ENCODE measurements at places on chromosomes 2 and 18. TPM values are rescaled to one million over a fixed set of nuclear protein-coding genes. Genes with fewer than 3 reads are reported as not detected.
A peak's percentile ranks its signal among the peaks of the same experiment; 100 is the strongest.

GRCh38 chr2:151946899-151947812, 118.9 kb upstream of the ARL5A start:
- H3K27ac ChIP-seq = no peak overlapping the region
- no peaks in the 10 kb centered on the region for H3K36me3 ChIP-seq
- peak; percentile 12 for DNase-seq
- H3K4me3 ChIP-seq = peak overlapping the region; percentile 10
- H3K4me1 ChIP-seq = no peaks in the 10 kb centered on the region

DNA sequence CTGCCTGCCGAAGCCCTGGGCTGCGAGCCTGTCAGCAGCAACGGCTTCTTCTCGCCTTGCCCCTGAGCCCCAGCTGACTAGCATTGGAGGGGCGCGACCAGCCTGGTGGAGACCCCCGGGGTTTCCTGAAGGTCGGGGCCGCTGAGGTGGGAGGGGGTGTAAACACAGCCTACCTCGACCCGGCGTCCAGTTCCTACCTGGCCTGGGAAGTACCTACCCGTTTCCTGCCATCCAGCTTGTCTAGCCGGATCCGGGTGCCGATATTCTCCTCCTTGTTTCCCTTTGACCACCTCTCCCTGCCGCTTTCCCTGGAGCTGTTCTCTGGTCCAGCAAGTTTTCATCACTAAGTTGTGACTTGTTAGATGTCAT, 511 bp downstream of the MOB4 start:
- H3K4me3 ChIP-seq = peak overlapping the region; percentile 77
- peak overlapping the region; percentile 95 for H3K27ac ChIP-seq
- H3K27me3 ChIP-seq = no peaks in the 10 kb centered on the region
- peak; percentile 31 for DNase-seq
- H3K36me3 ChIP-seq = no peaks in the 10 kb centered on the region

DNA sequence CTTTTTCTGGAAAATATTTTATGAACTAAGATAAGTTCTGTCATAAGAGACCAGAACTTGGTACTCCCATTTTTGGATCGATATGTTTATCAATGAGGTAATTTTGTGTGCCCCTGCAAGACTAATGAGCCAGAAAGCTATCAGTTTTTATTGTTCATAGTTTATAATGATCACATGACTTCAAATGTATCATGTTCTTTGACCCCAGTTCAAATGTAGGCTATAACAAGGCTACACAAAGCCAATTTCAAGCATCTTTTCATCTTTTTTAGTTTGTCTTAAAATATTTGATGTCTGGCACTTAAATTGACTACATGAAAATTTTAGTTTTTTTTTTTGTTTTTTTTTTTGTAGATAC, 35.3 kb downstream of the RALB start:
- no peak overlapping the region for H3K4me3 ChIP-seq
- H3K4me1 ChIP-seq = peaks cover 16% of the 10 kb centered on the region
- H3K27me3 ChIP-seq = no peaks in the 10 kb centered on the region
- DNase-seq = no peak
- H3K27ac ChIP-seq = no peak overlapping the region
- no peaks in the 10 kb centered on the region for H3K36me3 ChIP-seq

- no peaks in the 10 kb centered on the region for H3K4me1 ChIP-seq
- no peak overlapping the region for H3K27ac ChIP-seq
- H3K36me3 ChIP-seq = no peaks in the 10 kb centered on the region
These were observed 161.0 kb upstream of the GLI2 start for GRCh38 chr2:120574620-120575019.

GRCh38 chr2:226352941-226353560, 446.6 kb downstream of the IRS1 start:
- H3K4me1 ChIP-seq = no peaks in the 10 kb centered on the region
- DNase-seq = no peak
- no peaks in the 10 kb centered on the region for H3K27me3 ChIP-seq
- H3K4me3 ChIP-seq = no peak overlapping the region
- no peak overlapping the region for H3K27ac ChIP-seq
- no peaks in the 10 kb centered on the region for H3K36me3 ChIP-seq

- no peak overlapping the region for H3K4me3 ChIP-seq
- H3K27me3 ChIP-seq = no peaks in the 10 kb centered on the region
- no peaks in the 10 kb centered on the region for H3K36me3 ChIP-seq
- DNase-seq = no peak
- no peak overlapping the region for H3K27ac ChIP-seq
These were observed 127.5 kb upstream of the SLC1A4 start for GRCh38 chr2:64861452-64862397.

DNA sequence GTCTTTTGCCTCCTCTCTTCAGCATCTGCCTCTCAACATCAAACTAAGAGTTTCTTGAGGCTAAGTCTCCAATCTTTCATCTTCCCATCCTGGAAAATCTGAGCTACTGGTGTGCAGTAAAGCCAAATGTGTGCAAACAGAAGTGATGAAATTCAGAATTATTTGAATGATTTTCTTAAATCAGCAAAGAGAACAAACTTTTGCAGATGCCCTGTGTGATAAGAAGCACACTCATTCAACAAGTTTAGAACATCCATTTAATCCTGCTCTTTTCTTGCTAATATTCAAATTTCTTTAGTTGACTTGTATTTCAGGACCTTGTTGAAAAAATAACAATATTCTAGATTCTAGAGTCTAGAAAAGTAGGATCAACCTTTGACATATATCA, 1374.9 kb upstream of the CELF4 start:
- no peaks in the 10 kb centered on the region for H3K36me3 ChIP-seq
- no peaks in the 10 kb centered on the region for H3K27me3 ChIP-seq
- DNase-seq = no peak
- H3K27ac ChIP-seq = no peak overlapping the region
- H3K4me1 ChIP-seq = no peaks in the 10 kb centered on the region

GRCh38 chr2:142875652-142876051, 1.8 kb upstream of the KYNU start:
- no peak overlapping the region for H3K4me3 ChIP-seq
- no peaks in the 10 kb centered on the region for H3K4me1 ChIP-seq
- DNase-seq = no peak
- no peaks in the 10 kb centered on the region for H3K27me3 ChIP-seq
- no peak overlapping the region for H3K27ac ChIP-seq

DNA sequence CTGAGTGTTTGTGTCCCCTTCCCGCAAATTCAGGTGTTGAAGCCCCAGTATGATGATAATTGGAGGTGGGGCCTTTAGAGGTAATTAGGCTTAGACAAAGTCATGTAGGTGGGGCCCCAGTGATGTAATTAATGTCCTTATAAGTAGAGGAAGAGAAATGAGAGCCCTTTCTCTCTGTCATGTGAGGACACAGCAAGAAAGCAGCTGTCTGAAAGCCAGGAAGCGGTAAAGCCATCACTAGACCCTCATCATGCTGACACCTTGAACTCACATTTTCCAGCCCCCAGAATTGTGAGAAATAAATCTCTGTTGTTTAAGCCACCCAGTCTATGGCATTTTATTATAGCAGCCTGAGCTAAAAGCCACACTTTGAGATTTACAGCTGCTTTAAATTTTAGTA, 1580.0 kb downstream of the LRP1B start:
- H3K27ac ChIP-seq = no peak overlapping the region
- H3K27me3 ChIP-seq = no peaks in the 10 kb centered on the region
- no peak for DNase-seq

GRCh38 chr18:79429785-79430281, 34.1 kb downstream of the NFATC1 start:
- H3K4me3 ChIP-seq = no peak overlapping the region
- no peaks in the 10 kb centered on the region for H3K36me3 ChIP-seq
- no peak overlapping the region for H3K27ac ChIP-seq
- DNase-seq = no peak
- H3K27me3 ChIP-seq = no peaks in the 10 kb centered on the region
- no peaks in the 10 kb centered on the region for H3K4me1 ChIP-seq

Gene ARHGEF33
- total RNA-seq = 0.96 TPM

Gene IL36B
- not detected for total RNA-seq

Gene ACAA2
- total RNA-seq = 19.9 TPM

Gene RPRM
- 4.9 TPM for total RNA-seq

Gene FASTKD1
- 6.2 TPM for total RNA-seq

Gene AQP12B
- total RNA-seq = not detected

Gene CRYBA2
- total RNA-seq = 3.0 TPM

Gene NEU2
- not detected for total RNA-seq

Gene ST8SIA3
- total RNA-seq = 13.1 TPM

Gene ALLC
- total RNA-seq = not detected

Gene SULT6B1
- not detected for total RNA-seq
